Suppressor macrophage treated with lipopolysaccharide for 1 hour (primary cell): ENCODE measurements at places on chromosomes 13 and 19.

DNA sequence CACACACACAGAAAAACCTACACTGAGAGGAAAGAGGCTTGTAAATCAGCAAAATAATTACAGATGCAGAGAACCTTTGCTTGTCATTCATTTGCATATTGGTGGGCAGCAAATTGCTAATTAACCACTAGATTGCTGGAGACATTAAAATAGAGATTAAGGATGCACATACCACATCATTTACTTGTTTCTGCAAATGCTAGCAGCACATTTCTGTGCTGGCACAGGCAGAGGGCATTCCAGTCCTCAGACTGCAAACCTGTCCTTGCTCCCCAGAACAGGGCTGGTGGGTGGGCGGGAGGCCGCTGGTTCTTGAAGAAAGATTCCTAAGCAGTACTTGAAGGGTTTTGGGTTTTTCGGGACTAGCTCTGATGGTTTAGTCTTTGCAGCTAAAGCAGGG is 941 bp upstream of the SIAH3 start:
- DNase-seq, result no peak

- DNase-seq, result no peak
Observed at GRCh38 chr13:98900442-98900841, 77.4 kb downstream of the DOCK9 start.

GRCh38 chr13:96779691-96780090 is 214.6 kb downstream of the OXGR1 start:
- no peak for DNase-seq

DNA sequence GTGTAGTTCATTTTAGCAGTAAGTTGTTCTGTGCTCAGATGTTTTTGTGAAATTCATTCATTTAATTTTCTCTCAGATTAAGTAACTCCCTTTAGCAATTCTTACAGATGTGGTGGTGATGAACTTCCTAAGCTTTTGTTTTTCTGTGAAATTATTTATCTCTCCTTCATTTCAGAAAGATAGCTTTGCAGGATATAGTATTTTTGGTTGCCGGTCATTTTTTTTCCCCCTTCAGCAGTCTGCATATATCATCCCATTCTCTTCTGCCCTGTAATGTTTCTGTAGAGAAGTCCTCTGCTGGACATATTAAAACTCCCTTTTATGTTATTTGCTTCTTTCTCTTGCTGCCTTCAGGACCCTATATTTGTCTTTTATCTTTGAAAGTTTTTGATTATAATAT is 470.2 kb downstream of the PCDH9 start:
- DNase-seq, result no peak

GRCh38 chr19:2813235-2814160 is 6.2 kb upstream of the ZNF554 start:
- no peak for DNase-seq

DNA sequence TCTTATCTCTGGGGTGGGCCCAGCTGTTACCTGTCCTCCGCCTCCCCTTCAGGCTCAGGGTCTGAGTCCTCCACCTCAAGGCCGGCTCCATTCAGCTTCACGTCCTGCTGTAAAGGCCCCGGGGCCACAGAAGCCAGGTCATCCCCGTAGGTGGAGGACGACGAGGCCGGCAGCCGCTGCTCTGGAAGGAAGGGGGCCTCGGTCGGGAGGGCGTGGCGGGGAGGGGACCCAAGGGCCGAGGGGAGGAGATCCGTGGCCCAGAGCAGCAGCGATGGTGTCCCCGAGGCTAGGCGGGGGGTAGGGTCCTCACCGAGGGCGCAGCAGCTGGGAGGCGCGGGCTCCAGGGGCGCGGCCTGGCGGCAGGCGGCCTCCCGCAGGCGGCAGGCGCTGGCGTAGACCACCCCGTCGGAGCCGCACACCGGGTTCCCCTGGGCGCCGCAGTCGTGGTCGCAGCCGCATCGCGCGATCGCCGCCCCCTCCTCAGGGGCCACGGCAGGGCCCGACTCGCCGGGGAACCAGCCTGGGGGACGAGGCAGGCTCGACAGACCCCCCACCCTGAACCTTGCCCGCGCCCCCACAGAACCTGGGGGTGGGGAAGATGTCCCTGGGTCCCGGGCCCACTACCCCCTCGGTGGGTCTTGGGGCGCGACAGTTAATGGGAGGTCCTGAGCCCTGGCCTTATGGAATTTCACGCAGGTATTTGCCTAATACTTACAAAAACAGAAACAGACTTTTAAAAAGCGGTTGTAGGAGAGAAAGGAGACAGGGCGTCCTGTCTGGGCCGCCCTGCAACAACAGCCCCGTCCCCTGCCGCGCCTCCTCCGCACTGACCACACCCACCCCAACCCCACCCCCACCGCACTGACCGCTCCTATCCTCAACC is 7.6 kb downstream of the F2RL3 start:
- DNase-seq, result no peak

DNA sequence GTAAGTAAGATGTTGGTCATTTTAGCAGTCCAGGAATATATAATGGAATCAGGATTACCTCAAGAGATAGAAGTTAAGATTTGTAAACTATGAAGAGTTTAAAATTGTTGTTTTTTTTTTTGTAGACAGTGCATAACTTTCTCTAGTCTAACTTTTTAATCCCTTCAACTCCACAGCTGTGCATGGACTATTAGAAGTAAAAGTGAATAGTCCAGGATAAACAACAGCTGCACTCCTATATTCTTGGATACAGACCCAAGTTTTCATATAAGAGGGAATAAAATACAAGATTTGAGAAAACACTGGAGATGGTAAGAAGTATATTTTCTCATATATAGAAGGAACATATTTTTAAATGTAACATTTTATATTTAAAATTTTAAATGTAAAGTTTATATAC is 1509.9 kb downstream of the SLITRK5 start:
- DNase-seq, result no peak

DNA sequence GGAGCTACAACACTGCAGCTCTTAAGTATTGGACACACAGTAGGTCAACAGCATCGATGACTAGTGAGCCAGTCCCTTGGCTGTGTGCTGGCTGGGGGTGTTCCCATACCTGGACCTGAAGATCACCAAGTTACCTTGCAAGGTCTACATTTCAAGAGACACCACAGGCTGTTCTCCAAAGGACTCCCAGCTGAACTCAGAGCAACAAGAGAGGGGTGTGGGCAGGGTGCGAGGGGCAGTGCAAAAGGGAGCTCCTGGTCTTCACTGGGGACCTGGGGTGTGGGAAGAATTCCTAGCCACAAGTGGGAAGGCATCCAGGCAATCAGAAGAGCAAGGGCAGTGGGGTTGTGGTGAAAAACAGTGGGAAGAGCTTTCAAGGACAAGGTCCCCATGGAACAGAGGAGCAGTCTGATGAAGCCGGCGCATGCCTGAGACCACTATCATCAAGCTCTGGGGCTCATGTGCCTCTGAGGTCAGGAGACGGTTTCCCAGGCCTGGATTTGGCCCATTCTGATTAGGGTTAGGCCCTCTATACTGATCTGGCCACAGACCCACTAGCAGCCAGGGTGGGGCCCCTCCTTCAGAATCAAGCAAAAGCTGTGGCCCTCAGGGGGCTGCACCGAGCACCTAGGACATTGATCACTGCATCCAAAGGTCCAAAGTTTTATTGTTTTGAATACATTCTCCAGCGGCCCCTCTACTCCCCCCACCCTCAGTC is 4.7 kb upstream of the GSK3A start:
- no peak for DNase-seq

- peak; percentile 98 for DNase-seq
Observed at GRCh38 chr19:17090583-17090982, 15.0 kb downstream of the MYO9B start.

DNA sequence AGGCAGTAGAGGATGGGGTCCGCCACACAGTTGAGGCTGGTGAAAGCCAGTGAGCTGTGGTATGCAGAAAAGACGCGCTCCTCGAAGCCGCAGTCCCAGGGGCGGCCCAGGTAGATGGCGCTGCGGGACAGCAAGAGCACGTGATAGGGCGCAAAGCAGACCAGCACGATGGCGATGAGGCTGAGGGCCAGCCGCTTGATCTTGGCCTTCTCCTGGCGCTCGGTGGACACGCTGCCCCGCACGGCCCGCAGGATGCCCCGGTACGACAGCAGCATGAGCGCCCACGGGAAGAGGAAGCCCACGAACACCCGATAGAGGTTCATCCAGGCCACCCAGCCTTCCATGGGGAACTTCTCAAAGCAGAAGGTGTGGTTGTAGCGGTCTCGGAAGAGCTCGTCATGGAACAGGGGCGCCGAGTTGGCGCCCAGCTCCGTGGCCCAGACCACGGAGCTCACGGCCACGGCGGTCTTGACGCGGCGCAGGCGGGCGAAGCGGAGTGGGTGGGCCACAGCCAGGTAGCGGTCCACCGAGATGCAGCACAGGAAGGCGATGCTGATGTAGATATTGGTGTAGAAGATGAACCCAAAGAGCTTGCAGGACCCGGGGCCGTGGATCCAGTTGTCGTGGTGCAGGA is 6.5 kb upstream of the OPA3 start:
- peak; percentile 25 for DNase-seq

GRCh38 chr13:44868397-44868796 is 120.9 kb downstream of the NUFIP1 start:
- no peak for DNase-seq

DNA sequence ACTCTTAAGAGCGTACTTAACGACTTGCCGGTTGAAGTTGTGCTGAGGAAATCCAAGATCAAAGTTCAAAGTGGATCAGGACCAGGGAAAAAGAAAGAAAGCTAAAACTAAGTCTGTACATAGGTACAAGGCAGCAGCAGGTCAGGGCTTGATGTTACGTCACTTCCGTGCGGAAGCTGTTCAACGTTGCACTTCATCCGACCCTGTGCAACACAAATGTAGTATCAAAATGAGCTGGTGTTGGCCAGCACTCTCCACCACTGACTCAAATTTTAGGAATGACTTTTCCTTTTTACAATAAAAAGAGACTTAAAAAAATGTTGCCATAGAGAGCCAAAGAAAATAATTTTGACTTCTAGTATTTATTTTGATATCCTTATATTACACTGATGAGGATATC is 1315.4 kb downstream of the EFNB2 start:
- DNase-seq, result no peak

GRCh38 chr19:51726049-51726448 is 2.3 kb upstream of the HAS1 start:
- DNase-seq, result no peak

DNA sequence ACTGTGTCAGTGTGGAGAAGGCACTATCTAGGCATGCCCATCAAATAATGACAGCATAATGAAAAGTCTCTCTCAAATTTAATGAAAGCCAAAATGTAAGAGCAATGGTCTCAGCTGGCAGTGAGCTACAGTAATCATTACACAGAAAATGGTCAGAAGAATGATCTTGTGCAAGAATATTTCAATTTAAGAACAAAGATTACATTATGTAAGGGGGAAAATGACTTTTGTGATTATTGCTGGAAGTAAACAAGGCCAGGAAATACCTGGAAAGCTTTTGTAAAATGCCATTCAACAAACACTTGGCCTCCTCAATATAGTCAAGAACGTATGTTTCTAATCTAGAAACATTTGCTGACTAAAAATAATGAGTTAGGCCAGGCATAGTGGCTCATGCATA is 89.1 kb downstream of the CAB39L start:
- no peak for DNase-seq

DNA sequence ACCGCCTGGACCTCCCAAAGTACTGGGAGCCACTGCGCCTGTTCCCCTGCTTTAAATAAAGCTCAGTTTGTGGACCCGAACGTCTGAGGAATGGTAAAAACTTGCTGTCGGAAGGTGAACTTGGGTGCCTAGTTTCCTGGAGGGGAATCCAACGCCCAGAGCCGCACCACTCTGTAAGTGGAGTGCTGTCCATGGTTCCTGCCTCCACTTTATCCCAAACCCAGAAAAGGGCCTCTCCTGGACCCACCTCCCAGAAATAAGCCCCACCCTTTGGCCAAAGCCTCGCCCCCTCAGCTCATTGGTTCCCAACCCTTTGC is 2.3 kb downstream of the ANO8 start:
- no peak for DNase-seq

DNA sequence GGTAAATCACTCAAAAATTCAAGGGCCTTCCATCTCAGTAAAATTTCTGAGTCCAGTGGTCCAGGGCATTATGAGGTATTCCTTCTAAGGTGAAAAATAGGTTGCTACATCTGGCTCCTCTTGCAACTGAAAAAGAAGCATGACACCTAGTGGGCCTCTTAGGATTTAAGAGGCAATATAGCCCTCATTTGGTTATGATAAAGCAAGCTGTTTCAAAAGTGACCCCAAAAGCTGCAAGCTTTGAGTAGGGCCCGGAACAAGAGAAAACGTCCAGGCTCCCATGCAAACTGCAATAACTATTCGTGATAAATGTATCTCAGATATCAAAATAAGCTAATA is 1910.2 kb upstream of the PRR20A start:
- no peak for DNase-seq

DNA sequence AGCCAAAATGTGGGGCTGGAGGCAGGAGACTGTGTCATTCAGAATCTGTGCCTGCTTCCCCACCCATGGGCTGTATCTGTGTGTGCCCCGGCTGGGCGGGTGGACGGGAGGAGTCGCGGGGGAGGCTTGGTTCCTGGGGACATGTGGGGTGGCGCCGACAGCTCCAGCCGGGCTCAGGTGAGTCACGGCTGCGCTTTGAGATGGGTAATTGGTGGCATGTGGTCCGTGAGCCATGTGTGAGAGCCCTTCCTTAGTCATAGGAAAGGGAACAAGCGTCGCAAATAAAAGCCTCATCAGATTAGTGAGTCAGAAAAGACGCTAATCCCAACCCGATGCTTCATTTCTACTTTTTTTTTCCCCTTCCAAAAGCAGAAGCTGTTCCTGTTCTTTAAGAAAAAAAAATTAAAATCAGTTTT is 118.6 kb upstream of the ZNF536 start:
- DNase-seq, result no peak

DNA sequence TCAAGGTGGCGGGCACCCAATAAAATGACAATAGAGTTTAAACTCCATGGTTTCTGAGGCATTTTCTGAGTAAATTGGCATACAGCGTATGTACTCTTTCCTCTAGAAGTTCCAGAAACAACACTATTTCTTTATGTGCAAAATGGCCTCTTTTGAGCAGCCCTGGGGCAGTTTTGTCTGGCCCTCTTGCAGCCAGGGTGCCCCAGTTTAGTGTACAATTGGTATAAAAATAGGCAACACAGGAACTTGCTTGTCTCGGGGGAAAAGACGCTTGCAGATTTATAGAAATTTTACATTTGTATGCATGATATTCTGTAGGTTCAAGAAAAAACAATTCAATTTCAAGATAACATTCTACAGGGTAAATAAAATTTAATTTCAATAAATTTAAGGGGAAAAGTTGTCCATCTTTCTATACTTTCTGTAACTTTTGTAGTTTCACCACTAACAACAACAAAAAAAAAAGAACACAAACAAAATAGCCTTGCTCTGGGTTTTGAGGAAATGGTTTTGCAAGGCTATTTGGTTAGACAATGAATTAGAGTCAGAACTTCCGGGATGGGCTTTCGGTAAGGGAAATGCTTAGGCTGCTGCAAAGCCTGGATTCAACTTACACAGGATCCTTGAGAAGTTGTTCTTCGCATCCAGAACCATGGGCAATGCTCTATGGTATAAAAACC is 45.3 kb downstream of the LRCH1 start:
- DNase-seq, result peak; percentile 74
